ENCODE measurements at places on chromosomes 6 and 20.

GRCh38 chr6:138592749-138593123 lies 93.4 kb upstream of the NHSL1 start:
- DNase-seq, result no peak

DNA sequence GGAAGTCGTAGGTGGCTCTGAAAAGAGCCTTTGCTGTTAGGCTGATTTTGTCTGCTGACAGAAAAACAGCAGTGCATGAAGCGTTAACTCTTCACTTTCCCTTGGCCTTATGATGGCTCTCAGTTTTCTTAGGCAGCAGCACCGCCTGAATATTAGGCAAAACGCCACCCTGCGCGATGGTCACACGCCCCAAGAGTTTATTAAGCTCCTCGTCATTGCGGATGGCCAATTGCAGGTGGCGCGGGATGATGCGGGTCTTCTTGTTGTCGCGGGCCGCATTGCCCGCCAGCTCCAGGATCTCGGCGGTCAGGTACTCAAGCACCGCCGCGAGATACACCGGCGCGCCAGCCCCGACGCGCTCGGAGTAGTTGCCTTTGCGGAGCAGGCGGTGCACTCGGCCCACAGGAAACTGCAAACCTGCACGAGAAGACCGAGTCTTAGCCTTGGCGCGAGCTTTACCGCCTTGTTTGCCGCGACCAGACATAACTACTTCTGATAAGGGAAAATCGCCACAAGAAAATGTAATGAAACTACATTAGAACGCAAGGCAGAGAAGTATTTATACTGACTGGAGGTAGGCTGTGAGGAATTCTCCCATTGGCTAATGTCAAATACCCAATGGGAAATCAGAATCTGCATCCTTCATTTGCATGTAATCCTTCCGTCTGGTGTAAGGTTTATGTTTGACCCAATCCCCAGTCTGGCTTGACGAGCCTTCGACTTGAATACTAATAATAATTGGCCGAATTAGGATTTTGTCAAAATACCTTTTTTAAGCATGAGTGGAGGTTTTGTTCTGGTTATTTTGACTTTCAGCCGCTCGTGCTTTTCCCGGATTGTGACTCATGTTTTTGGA lies 53.9 kb upstream of the HFE start:
- DNase-seq, result no peak

DNA sequence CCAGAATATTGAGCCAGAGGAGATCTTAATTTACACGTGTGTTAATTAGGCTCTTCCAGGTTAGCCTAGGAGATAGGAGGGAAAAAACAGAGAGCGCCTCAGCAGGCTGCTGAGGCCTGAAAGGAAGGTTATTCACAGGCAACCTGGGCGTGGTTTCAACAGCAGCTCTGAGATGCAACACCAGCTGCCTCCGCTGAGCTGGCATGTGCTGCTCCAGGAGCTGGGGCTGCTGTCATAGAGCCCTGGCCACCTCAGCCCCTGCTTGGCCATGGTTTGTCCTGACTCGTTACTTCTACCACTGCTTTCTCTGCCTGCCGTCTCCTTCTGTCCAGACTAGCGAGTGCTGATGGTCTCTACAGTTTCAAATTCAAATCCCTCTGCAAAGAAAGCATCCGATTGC lies 32.4 kb upstream of the RPP40 start:
- DNase-seq, result no peak

DNA sequence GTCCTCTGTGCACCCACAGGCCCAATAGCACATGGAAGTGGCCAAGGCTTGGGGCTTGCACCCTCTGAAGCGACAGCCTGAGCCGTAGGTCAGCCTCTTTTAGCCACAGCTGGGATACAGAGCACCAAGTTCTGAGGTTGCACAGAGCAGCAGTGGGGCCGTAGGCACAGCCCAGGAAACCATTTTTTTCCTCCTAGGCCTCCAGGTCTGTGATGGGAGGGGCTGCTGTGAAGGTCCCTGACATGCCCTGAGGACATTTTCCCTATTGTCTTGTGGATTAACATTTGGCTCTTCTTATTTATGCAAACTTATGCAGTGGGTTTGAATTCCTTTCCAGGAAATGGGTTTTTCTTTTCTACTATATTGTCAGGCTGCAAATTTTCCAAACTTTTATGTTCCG lies 878.7 kb upstream of the MAN1A1 start:
- no peak for DNase-seq

Measured in stimulated activated CD4-positive, alpha-beta T cell treated with anti-CD3 and anti-CD28 coated beads, Interleukin-1b, Interleukin-23, amount 100 ng/mL, for 4 hours (primary cell).